Stimulated activated CD4-positive, alpha-beta T cell treated with anti-CD3 and anti-CD28 coated beads, Interleukin-1b, Interleukin-23, amount 100 ng/mL, for 4 hours (primary cell): ENCODE measurements at places on chromosomes 6 and 20.

GRCh38 chr6:133169901-133170300, 71.3 kb upstream of the EYA4 start:
- DNase-seq: no peak

DNA sequence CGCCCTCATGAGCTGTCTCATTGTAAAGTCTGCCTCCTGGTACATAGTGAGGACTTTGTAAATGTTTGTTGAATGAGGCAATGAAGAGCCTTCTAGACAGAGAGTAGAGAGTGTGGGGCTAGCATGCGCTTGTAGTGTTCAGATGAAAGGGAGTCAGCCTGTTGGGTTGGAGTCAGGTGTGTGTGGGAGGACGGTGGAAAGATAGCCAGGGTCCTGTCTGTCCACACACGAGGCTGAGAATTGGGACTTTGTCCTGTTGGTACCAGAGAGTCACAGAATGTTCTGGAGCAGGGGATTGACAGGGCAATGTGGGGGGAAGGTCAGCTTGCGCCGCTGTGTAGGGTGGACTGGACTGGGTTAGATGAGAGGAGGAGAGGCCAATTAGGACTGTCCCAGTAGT, 58.6 kb downstream of the RIOK1 start:
- no peak for DNase-seq

DNA sequence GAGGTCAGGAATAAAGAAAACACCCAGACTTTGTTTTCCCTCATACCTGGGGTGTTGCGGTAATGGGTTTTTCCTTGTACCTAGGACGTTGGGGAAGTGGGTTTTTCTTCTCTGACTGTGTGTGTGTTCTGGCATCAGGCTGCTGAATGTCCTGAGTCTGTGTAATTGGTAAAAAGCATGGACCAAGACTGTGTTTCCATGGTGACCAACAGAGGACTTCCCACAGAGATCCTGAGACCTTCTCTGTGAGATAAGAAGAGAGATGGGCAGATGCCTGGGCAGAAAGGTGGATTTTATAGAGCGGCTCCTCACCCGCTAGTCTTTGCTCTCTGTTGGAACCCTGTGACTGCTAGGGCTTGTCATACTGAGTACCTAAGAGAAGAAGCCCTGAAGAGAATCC, 135.4 kb upstream of the GGTLC1 start:
- DNase-seq: no peak

DNA sequence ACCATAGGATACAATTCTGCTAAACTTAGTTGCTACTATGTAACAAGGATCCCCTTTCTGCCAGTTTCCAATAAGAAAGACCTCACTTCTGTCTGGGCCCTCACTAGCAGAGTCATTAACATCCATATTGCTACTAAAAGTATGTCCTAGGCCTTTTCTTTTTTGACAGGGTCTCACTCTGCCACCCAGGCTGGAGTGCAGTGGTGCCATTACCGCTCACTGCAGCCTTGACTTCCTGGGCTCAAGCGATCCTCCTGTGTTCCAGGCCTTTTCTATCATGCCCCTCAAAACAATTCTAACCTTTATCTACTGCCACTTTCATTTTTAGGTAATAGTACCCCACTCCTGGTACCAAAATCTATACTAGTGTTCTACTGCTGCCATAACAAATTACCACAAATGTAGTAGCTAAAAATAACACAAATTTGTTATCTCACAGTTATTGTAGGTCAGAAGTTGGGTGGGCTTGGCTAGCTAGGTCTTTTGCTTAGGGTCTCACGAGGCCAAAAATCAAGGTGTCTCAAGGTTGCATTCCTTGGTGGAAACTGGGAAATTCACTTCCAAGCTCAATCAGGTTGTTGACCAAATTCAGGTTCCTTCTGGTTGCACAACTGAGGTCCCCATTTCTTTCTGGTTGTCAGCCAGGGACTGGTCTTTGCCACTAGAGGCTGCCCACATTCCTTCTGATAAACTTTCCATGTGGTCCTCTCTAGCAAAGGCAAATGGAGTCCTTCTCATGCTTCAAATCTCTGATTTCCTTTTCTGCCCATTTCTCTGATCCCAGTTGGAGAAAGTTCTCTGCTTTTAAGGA, 3.0 kb downstream of the CSNK2A1 start:
- no peak for DNase-seq

DNA sequence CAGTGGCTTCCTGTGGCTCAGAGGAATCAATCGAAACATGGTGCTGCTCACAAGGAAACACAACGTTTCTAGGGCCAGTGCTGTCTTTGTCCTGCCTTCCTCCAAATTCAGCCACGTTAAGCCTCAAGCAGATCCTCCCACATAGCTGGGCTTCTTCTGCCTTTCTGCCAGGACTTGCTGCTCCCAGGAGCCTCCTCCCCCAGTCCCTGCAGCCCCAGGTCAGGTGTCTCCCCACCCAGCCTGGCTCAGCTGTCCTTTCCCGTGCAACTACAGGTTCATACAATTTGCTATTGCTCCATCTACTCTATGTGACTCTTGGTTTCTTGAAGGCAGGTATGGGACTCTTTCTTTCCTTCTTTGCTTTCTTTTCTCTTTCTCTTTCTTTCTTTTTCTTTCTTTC, 215.3 kb upstream of the RNF24 start:
- no peak for DNase-seq

- no peak for DNase-seq
Measured at GRCh38 chr20:14963262-14963663, 625.9 kb upstream of the FLRT3 start.

DNA sequence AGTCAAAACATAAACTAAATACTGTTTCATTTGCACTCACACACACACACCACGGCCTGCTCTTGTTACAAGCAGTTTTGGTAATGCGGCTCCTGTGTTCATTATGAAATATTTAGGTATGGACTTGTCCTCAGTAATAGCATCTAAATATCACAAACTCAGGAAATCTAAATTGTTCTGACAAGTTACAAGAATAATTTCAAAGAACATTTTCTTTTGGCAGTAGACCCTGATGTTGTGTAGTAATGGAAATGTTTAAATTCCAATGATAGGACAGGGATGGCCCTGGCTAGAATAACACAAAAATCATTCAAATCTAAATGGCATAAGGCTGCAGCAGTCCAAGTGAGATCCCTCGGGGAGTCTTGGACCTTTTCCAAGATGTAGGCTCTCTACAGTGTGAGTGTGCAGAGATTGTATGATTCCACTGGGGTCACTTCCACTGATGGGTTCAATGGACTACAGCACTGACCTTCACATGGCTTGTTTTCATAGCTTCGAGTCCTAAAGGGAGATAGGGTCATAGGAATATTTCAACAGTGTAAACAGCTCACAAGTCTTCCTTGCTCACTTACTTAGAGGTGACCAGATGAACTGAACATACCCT, 210.6 kb upstream of the PLCB4 start:
- DNase-seq: no peak

DNA sequence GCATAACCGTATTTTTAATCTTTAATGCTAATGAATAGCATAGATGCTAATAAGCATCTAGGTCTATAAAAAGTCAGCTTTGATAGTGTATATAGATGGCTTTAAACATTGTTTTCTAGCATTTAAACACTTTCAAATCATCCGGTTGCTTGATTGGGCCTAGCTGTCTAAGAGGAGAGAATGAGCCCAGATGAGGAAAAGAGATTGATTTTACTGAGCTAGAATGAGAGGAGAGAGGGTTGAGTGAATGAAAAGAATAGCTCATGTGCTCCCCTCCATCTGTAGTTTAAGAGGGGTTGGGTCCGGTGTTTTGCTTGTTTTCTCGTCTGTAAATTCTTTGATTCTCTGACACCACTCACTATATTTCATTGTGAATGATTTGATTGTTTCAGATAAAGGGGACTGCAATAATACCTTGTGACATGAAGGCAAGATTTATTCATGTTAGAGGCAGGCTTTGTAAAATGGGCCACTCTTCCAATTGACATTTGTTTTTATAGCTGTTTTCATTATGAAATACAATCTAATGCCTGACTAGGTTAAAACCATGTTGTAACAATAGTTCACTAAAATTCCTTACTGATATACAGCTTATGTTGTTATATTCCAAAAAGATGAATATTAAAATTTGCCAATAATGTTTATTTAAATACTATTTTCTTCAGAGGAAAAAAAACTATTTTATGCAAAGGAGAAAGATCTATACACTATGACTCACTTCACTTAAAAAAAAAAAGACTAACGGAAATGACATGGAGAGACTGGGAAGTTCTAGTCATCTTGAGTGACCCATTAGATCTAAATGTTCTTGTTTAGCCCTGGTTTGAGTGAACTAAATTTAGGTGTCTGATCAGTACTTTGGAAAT, 3.2 kb downstream of the PTPN1 start:
- DNase-seq: no peak

DNA sequence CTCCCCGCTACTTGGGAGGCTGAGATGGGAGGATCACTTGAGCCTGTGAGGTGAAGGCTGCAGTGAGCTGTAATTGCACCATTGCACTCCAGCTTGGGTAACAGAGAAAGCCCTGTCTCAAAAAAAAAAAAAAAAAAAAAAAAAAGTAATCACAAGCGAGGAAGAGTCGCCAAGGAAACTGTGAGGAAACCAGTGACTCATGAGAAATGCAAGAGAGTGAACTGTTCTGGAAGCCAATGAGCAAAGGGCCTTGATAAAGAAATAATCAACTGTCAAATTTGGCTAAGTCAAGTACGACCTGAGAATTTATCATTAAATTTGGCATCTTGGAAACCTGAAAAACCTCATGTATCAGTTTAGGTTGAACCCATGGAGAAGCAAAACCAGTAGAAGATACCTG, 16.1 kb upstream of the LAMP5 start:
- no peak for DNase-seq

DNA sequence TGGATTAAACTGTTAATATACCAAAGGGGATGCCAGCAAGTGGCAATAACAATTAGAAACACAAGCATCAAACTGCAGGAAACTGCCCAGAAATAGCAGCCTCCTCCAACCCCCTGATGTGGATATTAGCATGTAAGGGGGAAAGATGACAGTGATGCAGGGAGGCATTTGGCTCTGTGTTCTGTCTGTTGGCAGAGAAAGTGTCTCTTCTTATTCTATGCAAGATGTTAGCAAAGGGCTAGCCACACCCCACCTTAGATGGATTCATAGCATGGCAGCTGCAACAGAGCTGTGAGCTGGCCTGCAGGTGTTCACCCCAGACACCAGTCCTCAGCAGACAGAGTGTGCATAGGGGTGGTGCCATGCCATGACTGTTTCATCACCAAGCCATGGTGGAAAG, 38.0 kb downstream of the SCP2D1 start:
- DNase-seq: no peak

DNA sequence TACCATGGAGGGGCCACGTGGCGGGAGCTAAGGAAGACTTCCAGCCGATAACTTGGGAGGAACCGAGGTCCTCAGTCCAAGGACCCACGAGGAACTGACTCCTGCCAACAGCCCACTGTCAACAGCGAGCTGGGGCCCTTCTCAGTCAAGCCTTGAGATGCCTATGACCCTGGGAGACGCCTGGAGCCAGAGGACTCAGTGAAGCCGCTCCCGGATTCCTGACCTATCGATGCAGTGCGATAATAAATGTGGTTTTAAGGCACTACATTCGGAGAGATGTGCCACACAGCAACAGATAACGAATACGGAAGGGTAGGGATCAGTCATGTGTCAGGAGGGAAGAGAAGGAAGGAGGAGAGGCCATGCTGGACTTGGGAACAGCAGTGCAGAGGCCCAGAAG, 208.5 kb downstream of the NFATC2 start:
- DNase-seq: no peak

GRCh38 chr6:142845624-142846458, 99.1 kb downstream of the HIVEP2 start:
- DNase-seq: no peak
